Hematopoietic multipotent progenitor cell (in vitro differentiated cells): ENCODE measurements at places on chromosomes 6 and 20. TPM values are rescaled to one million over a fixed set of nuclear protein-coding genes. Genes with fewer than 3 reads are reported as not detected.

GRCh38 chr20:21706261-21707195 is 1.1 kb downstream of the PAX1 start:
- DNase-seq = no peak

- no peak for DNase-seq
These were observed 22.5 kb upstream of the C6orf58 start for GRCh38 chr6:127554435-127555006.

E2F3 gene
- total RNA-seq = 5.4 TPM

ID4 gene
- 0.27 TPM for total RNA-seq

GRCh38 chr20:60649541-60649940 is 602.5 kb upstream of the CDH4 start:
- no peak for DNase-seq

PI3 gene
- total RNA-seq = not detected

- DNase-seq = no peak
These were observed 7.6 kb upstream of the FAM83C start for GRCh38 chr20:35299780-35300179.

DNA sequence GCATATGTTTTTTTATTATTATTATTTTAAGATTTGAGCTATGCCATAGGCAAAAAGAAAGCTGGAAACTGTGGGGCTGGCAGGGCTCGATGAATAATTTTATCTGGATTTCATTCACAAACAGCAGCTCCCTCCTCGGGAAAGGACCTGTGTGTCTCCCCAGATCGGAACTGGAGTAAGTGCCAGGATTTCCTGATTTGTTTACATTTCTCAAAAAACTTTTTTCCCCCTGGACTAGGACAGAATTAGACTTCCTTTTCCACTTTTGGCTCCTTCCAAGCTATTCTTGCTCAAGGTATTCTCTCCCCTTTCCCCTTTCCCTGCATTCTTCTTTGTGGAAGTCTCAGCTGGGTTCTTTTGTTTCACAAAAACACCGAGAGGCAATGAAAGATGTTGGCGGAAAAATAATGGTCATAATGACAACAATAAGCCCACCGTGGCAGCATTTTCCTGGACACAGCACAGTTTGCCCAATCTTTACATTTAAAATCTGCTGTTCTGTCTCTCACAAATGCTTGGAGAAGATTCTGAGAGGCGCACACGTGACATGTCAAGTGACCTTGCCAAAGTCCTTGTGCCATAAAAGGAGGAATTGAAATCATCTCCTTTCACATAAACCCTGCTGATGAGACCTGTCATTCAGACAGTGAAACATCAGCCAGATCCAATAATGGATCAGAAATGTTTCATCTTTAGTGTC is 85.8 kb upstream of the PREP start:
- DNase-seq = no peak

- DNase-seq = peak; percentile 73
These were observed 130.6 kb upstream of the INSM1 start for GRCh38 chr20:20237093-20237959.

SPATA25 gene
- 5.9 TPM for total RNA-seq

DNA sequence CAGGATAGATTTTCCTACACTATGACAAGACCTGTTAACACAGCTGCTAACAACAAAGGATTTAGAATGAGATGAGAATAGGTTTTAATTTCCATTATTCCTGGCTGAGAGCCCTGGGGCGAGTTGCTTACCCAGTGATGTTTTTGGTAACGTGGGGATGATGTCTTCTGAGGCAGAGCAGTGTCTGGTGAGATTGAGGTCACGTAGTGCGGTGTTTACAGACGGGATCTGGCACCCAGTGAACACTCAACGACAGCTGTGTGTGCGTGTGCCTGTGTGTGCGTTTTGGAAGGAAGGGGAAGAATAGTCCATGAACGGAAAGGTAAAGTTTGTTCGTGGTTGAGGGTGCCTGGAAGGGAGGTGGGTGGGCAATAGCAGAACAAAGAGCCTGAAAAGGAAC is 384.7 kb downstream of the C6orf118 start:
- no peak for DNase-seq

DNA sequence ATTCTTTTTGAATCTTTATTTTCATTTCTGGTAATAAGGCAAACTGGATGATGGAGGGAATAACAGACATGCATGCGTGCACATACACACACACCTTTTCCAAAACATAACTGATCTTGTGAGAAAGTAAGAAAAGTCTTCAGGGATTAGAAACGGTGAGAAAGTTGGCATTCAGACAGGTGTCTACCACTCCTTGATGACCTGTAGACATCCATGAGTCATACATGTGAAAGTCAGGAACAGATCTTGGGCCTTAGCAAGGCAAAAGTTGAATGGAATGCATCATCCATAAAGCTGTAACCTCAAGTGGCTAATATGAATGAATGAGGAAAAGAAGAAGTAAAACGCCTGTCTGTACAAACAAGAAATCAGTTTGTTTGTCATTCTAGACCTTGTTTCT is 97.3 kb downstream of the GRIK2 start:
- no peak for DNase-seq

DNA sequence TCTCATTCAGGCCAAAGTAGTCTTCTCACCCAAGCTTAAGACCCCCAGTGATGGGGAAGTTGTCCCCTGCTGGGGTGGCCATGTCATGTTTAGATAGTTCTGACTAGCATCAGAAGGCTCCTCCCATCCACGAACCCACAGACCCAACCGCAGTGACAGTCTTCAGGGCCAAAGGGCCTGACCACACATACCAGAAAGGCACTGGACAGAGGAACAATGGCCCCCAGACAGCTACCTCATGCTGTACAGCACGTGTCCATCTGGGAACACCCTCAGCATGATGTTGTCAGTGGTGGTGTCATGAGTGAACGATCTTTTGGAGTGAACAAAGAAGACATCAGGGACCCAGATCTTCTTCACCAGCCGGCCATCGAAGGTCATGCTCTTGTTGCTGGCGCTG is 46.3 kb downstream of the GABRR2 start:
- DNase-seq = no peak

GRCh38 chr20:50762045-50762422 is 30.7 kb downstream of the PARD6B start:
- DNase-seq = no peak

DNA sequence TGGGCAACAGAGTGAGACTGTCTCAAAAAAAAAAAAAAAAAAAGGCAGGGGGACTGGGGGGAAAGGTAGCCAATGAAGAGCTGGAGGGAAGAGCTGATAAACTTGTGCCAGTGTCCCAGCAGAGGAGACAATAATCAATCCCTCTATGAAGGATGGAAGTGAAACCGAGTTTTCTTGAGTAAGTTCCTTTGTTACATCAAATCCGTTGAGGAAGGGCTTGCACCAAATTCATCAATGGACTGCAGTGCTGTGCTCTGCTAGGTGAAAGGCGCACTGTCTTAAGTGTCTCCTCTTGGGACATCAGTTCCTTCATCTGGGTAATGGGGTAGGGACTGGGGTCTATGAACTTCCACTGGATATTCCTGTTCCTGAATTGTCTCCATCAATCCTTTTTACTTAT is 3.0 kb upstream of the CRIP3 start:
- no peak for DNase-seq

- DNase-seq = no peak
These were observed 63.3 kb downstream of the PSMB1 start for GRCh38 chr6:170489836-170490235.

DNA sequence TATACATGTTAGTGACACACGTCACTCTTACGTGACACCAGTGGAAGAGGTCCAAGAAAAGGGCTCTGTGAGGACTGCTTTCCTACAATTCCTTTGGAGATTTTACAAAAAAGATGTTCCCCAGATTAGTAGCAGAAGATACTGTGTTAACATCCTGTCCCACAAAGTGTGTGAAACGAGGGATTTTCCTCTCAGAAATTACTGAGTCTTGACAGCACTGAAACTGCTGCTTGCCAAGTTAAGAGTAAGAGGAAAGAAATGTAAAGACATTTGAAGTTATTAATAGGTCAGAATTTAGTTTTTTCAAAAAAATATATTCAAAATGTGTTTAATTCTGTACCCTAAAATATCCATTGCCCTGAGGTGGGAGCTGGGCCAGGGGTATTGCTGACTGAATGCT is 58.8 kb upstream of the MAP7 start:
- no peak for DNase-seq

GRCh38 chr20:17654649-17655285 is 27.3 kb downstream of the RRBP1 start:
- DNase-seq = no peak

GRCh38 chr6:86712039-86712438 is 225.3 kb upstream of the HTR1E start:
- no peak for DNase-seq

CRISP2 gene
- total RNA-seq = under 0.01 TPM

DNA sequence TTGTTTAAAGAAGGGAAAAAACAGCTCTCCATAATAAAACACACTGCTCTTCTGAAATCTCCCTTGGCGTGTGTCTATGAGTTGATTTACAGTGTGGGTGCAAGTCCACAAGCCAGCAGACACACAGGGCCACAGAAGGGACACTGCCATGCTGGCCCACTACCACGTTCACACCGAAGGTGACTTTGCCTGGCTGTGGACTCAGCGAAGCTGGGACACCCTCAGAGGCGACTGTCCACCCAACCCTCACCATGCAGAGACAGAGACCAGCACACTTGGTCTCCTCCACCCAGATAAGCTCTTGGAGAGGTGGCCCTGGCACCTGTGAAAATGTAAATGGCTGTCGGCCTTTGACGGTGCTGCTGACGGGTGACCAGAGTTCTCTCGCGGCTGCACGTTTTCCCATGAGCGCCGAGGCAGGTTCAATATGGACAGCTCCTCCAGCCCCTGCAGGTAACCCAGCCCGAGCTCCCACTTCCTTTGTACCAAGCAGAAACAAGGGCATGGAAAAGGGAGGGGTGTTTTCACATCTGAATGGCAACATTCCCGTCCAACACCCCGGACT is 78.0 kb downstream of the YTHDF1 start:
- no peak for DNase-seq

- DNase-seq = no peak
These were observed 134.0 kb downstream of the SAMD5 start for GRCh38 chr6:147642458-147642857.

DNA sequence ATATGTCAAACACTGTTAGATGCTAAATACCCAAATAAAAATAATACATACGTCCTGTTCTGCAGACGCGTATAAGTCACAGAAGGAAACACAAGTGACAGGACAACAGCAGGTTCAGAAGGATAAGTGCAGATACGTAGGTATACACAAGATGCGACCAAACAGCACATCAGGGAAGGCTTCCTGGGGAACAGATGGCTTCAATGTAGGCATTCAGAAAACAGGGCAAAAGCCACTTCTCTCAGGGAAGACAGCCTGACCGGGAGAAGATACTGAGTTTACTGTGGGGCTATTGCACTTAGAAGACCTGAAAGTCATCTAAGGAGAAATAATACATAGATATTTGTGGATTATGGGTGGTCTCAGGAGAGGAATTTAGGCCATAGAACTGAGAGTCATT is 1.9 kb downstream of the HLA-DPA1 start:
- DNase-seq = no peak

GRCh38 chr6:87828044-87828443 is 126.0 kb upstream of the AKIRIN2 start:
- DNase-seq = no peak

DPPA5 gene
- not detected for total RNA-seq

- no peak for DNase-seq
These were observed 62.1 kb downstream of the OLIG3 start for GRCh38 chr6:137432054-137432611.
